ENCODE measurements at places on chromosomes 4 and X.

- DNase-seq: no peak
Measured at GRCh38 chrX:102599951-102600579, 750 bp downstream of the ARMCX5 start.

GRCh38 chrX:11766487-11766886 is 8.4 kb downstream of the MSL3 start:
- DNase-seq: no peak

GRCh38 chr4:8308856-8309771 is 39.6 kb downstream of the HTRA3 start:
- DNase-seq: no peak

DNA sequence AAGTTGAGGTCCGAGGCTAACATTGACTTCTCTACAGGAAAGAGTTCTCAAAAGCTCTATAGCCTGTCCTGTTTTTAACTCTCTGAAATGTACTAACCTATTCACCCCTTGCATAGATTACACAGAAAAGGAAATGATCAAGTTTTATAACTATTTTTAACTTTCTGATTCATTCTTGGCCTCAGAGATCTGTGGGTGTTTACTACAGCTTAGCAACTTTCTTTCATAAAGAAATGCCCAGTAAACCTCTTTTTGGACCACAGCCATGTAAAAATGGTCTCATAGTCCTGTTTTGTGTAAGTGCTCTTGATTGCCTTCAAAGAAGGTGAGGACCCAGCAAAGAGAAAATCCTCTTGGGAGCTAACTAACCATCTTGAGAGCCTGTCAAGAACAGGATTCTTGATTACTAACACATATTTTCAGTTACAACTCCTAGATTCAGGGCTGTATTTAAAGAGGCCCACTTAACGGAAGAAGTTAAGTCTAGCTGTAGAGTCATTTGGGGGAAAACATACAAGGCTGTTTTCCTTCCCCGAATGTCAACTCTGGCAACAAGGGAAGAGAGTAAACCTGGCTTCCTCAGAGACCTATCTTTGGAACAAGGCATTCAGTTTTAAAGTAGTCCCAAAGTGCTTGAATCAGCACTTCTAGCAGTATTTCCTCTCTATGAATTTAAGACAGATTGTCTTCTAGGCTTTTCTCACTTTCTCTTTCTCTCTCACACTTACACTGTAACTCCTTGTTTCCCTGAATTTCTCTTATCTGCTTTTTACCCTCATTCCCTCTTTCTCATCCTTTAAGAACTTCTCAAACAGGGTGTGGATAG is 78.2 kb downstream of the IL21 start:
- no peak for DNase-seq

DNA sequence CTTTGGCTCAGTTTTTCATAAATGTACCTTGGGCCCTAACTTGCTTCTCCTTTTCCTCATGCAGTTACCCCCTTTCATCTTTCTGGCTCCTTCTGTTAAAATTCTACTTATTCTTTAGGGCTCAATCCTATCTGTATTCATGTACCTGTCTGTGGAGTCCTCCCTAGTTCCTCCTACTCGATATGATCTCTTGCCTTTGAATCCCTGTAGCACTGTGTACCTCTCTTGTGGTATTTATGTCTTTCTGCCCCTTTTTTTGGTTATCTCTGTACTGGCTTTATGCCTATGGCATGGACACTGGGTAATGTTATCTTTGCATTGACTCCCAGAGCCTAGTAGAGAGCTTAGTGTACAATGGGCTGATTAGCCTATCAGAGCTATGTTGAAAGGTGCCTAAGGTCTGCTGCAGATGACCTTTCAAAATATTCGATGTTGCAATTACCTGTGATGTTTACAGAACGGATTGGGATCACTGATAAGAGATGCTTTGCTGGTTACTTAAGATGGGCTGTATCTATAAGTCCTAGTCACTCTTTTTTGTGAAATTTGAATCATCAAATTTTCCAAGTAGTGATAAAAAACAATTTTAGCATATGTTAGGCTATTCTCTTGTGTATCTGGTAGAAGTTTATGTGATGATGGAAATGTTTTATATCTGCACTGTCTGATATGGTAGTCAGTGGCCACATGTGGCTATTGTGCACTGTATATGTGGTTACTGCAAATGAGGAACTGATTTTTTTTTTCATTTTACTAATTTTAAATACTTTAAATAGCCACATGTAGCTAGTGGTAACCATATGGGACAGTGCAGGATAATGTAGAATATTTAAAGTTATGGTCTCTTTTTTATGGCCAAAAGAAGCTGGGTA is 33.5 kb downstream of the TMEM164 start:
- DNase-seq: no peak

DNA sequence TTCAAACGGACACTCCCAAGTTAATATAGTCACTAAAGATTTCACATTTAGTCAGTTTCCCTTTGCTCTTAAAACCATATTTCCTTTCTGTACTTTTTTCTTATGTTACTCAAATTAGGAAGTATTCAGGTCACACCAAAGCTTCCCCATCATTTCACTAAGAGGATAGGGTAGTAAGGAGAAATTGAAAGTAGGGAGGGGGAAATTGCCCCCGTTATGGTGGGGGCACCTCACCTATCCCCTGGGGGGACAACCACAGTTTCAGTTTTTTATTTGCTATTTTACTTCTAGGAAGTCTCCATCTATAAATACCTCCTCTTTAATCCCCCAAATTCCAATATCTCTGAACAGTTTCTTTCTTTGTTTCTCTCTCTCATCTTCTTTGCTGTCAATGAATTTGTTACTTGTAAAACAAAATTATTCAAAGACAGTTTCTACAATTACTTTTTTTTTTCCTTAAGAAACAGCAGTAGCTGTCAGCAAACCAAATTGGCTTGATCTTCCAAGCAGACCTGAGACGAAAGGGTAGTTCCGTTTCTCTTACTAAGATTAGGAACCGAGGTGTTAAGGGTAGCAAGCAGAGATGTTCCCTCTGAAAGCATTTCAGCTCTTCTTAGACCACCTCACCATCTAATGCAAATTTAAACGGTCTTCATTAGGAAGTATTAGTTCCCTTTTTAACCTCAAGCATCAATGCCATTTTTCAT is 160.2 kb upstream of the KLF3 start:
- no peak for DNase-seq

- no peak for DNase-seq
Measured at GRCh38 chrX:85243155-85243554, 424 bp downstream of the SATL1 start.

GRCh38 chrX:47562615-47563243 is 1.7 kb downstream of the ARAF start:
- DNase-seq: peak; percentile 35

DNA sequence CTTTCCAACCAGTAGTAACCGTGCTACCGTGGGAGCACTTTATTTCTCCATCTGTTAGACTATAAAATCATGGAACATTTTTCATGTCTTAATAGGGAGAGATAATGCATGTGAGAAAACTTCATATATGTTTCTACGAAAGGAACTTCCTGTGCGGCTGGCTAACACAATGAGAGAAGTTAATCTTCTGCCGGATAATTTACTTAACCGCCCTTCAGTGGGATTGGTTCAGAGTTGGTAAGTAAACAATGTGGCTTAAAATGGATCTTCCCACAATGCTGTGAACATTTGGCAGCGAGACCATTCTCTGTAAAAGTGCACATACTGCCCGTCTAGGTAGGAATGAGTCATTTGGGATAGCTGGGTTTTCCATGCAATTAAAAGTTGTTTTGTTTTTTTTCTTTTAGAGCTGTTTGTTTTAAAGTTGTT is 29.6 kb downstream of the PDK3 start:
- DNase-seq: no peak

GRCh38 chr4:37978248-37978924 is 18.2 kb downstream of the PTTG2 start:
- DNase-seq: peak; percentile 28

DNA sequence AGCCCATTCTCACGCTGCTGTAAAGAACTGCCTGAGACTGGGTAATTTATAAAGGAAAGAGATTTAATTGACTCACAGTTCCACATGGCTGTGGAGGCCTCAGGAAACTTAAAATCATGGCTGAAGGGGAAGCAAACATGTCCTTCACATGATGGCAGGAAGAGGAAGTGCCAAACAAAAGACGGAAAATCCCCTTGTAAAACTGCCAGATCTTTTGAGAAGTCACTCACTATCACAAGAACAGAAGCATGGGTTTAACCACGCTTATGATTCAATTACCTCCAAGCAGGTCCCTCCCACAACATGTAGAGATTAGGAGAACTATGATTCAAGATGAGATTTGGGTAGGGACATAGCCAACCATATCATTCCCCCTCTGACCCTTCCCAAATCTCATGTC is 335.5 kb downstream of the IL15 start:
- no peak for DNase-seq
